ENCODE measurements at places on chromosomes 11 and 22.

GRCh38 chr11:62253999-62254542, 12.0 kb downstream of the SCGB1D2 start:
- DNase-seq, result no peak

DNA sequence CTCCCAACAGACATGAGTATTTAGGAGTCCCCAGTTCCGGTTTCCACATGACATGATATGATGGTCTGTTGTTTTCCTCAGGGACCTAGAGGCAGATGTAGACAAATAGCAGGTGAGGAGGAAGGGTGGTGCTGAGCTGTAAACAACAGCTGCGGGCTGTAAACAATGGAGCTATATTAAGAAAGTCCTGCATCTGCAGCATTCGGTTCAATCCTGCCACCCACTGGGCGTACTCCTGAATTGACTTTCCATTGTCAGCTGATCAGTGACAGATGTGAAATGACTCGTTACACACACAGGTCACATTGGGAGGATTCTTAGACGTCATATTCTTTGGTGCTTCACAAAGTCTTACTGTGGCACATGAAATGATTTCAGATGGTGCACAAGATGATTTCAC, 26.8 kb upstream of the RAG1 start:
- no peak for DNase-seq

- no peak for DNase-seq
Observed at GRCh38 chr11:14513800-14514199, 6.4 kb downstream of the PSMA1 start.

GRCh38 chr11:116309446-116309845, 463.3 kb downstream of the BUD13 start:
- DNase-seq, result no peak

DNA sequence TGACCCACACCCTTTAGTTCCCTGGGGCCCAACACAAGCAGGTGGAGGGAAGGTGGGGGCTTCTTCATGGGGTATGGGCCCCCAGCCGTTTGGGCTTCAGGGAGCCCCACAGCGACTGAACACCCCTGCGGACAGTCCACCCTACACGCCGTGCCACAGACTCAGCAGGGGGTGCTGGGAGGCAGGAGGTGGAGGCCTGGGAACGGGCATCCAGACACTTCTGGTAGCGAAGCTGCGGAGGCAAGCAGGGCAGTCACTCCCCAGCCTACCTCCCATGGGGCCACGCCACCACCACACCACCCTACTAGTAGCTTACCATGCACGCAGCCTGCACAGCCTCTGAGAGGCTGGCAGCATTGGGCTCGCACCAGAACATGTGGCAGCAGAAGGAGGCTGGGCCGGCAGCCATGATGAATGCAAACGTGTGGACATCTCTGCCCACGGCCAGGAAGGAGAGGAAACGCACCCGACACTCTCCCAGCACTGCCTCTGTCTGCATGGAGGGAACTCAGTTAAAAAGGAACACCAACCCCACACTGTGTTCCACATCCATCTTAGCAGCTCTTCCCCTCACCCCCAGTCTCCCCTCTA, 5.3 kb downstream of the SMPD1 start:
- DNase-seq, result no peak

- DNase-seq, result no peak
Observed at GRCh38 chr11:32575070-32575469, 8.6 kb upstream of the EIF3M start.

Measured in amniotic stem cell (primary cell).